ENCODE measurements at places on chromosomes 5 and 9.

DNA sequence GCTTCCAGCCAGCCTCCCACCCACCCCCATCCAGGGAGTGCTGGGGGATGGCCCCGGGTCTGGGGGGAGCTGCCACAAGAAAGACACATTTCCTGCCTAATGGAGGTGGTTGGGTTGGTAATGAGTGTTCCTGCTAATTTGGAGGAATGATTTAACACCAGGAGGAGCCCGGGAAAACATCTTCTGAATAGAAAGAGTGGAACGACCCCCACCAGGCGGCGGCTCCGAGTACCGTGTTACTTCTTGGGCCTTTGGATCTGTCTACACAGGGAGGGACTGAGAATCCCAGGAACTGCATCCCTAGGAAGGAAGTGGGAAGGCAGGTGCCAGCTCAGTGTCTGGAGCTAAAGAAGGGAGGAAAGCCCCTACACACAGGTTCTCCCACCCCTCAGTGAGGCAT is 64.6 kb downstream of the TSPAN17 start:
- no peak for DNase-seq

GRCh38 chr5:43997647-43998272 is 391.5 kb downstream of the FGF10 start:
- DNase-seq = no peak

DNA sequence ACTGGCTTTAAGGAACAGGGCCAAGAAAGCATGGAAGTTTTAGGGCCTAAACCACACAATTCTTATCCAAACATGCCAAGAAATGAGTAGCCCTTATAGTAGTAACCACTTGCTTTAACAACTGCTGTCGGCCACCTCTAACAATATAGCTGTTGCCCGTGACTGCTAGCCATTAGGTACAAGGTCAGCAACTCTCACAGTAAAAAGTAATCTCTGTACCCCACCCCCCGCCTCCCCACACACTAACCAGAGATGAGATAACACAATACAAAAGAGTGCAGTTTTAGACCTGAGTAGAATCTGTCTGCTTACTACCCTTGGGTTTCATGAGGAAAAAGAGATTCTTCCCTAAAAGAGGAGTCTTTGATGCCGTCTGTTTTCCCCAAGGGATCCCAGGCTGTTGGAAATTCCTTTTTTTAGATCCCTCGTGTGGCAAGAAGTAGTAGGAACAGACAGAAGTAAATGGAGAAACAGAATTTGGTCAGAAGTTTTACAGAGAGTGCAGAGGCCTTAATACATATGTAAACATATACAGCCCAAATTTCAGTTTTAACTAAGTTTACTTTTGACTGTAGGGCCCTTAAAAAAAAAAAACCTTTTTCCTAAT is 94.3 kb downstream of the WDR41 start:
- no peak for DNase-seq

DNA sequence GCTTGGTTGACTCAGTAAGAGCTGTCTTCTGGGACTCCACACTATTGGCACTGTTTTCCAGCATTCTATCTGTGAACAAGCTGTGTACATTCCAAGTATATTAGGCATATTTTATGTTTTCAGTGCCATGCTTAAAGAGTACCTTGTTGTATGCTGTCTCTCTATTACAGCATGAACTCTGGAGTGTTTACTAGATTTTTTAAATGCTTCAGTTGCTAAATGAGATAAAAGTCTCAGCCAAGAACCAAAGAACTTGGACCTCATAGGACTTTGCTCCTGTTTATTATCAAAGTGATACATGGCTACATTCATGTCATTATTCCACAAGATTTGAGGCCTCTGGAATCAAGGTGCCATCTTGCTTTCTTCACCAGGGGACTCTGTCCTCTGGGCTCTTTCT is 167.2 kb downstream of the C9orf152 start:
- DNase-seq = no peak

GRCh38 chr9:2299156-2299842 is 284.2 kb downstream of the SMARCA2 start:
- peak; percentile 73 for DNase-seq

DNA sequence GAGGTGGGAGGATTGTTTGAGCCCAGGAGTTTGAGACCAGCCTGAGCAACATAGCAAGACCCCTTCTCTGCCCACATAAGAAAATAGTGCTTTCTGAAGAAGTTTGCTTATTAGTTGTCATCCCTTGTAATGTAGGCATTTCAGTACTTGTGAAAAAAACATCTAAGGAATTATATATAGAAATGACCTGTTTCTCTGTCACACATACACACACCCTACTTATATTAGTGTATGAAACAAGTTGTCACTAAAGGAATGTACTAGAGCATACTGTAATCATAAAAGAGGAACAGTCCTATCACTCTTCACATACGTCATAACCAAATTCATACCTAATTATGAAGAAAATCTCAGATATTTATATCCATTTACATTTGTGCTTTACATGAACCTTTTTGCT is 122.0 kb downstream of the NIPBL start:
- DNase-seq = no peak

DNA sequence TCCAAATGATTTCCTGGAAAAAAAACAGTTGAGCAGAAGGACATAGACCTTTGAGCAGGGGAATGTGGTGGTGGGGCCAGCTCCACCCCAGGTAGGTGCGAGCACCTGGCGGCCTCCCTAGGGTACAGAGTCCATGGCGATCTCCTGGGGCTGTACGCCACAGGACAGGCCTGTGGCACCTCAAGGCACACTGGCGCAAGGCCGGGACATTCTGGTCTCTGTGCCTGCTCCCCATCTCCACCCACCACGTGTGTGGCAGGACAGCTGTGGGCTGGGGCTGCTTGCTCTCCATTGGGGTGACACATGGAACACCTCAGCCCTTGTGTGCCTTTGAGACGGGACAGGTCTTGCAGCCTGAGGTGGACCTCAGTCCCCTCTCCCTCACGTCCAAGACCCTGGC is 25.2 kb downstream of the WNK2 start:
- no peak for DNase-seq

All from NCI-H2029 treated with DMSO at 0.1 percent for 48 hours (cell line).